Activated CD8-positive, alpha-beta T cell treated with anti-CD3 and anti-CD28 coated beads, Interleukin-2, amount 10 ng/mL, durations not matched to agents 7 days and 5 days (primary cell): ENCODE measurements at places on chromosomes 6 and 20. TPM values are rescaled to one million over a fixed set of nuclear protein-coding genes. Genes with fewer than 3 reads are reported as not detected.

Gene TCF19
- 122 TPM for total RNA-seq

GRCh38 chr20:59314997-59315396 is 14.6 kb downstream of the EDN3 start:
- DNase-seq = no peak

- no peak for DNase-seq
Measured at GRCh38 chr6:94177429-94177828, 758.1 kb upstream of the EPHA7 start.

DNA sequence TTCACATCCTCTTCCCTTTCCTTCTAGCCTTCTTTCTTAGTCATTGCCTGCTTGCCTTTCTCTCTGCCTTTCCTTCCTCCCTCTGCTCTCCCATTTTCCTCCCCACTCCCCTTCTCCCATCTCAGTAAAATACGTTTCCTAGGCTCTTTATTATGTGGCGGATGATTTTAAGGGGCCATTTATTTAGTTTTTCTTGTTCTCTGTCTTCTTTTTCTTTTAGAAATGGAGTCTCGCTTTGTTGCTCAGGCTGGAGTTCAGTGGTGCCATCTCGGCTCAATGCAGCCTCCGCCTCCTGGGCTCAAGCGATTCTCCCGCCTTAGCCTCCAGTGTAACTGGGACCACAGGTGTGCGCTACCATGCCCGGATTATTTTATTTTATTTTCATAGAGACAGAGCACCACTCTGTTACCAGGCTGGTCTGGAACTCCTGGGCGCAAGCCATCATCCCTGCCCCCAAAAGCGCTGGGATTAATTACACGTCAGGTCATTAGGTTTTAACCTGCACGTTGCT is 1.5 kb downstream of the MTHFD1L start:
- DNase-seq = no peak

DNA sequence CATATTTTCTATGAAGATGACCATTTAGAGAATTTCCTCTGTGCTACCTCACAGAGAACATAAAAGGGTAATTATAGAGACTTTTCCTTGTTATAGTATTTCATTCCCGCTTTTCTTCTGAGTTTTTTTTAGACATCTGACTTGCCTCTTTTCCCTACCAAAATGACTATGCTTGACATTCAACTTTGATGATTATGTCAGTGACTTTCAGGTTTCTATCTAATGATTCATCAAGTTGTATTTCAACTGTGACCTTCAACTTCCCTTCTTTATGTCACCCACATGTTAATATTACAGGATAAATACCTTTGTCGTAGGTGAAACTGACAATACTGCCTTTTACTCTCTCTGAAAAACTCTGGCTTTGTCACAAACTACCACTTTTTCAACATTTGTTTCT is 95.3 kb downstream of the MLIP start:
- DNase-seq = no peak
